NCI-H2107 (cell line): ENCODE measurements at places on chromosomes 6 and 20.
A peak's percentile ranks its signal among the peaks of the same experiment; 100 is the strongest.

DNA sequence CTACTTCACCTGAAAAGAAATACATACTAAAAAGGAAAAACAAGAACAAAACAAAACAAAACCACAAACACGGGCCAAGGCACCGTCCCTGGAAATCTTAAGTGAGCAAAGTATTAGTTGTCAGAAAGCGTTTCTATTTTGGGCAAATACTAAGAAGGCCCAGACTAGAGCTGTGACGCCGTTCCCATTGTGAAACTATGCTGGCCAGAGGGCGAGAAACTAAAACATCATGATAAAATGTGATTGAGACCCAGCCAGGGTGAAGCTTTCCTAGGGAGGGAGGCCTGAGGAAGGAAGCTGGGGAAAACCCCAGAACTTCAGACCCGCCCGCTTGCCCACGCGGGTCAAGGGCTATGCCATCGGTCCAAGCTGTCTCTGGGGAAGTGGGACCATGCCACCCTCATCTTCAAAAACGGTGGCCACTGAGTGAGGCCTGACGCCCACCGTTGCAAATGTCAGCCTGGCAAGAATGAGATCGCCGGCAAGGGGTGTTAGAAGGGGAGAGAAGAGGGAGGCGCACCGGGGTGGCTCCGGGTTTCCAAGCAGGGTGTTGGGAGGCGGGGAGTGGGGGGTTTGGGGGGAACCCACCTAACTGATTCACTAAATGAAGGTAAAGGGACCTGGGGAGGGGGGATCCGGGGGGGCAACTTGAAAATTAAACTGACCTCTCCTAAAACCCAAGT, 1950.9 kb upstream of the DEFB115 start:
- DNase-seq, result no peak

- DNase-seq, result no peak
Observed at GRCh38 chr6:167995302-167995701, 2.2 kb upstream of the KIF25 start.

GRCh38 chr6:159535656-159536350, 157.2 kb downstream of the SOD2 start:
- no peak for DNase-seq

DNA sequence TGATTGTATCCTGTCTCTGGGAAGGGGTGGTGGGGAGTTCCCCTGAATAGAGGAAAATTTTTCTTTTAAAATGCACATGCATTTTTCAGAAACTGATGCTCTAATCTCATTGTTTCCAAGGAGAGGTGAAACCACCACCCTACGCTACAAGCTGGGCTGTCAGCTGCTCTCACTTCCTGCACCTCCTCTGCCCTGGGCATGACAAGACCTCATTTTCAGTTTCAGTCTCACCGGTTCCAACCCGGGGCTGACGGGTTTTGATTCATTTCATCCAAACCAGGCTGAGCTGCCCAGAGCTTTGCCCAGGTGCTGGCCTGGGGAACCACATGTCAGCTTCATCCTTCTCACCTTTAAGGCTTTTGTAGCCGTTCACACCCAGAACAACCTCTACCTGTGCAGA, 99.7 kb downstream of the EYA2 start:
- DNase-seq, result no peak

DNA sequence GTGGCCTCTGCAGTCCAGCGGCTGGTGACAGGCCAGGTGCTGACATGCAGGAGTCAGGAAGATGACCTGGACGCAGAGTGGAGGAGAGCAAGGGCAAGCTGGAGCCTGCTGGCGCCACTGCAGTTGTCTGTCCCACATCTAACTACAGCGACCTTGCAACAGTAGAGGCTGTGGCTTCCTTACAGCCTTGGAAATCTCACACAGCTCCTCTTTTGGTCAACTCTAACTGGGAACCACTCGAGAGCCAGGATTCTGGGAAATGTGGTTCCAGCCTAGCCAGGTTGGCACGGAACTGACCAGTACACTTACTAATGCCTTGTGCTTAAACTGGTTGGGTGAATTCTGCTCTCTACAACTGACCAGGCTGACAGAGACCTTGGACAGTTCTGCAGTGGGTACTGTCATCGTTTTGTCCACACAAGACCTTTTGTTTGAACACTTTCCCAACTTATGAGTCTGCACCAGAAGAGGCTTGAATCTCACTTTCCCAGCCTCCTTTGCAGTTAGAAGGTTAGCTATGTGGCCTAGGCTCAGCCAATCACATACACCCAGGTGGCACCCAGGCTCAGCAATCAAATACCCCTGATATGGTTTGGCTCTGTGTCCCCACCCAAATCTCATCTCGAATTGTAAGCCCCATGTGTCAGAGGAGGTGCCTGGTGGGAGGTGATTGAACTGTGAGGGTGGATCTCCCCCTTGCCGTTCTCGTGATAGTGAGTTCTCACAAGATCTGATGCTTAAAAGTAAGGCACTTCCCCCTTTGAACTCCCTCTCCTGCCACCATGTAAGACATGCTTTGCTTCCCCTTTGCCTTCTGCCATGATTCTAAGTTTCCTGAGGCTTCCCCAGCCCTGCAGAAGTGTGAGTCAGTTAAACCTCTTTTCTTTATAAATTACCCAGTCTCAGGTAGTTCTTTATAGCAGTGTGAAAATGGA, 153.5 kb downstream of the ZMYND8 start:
- no peak for DNase-seq

DNA sequence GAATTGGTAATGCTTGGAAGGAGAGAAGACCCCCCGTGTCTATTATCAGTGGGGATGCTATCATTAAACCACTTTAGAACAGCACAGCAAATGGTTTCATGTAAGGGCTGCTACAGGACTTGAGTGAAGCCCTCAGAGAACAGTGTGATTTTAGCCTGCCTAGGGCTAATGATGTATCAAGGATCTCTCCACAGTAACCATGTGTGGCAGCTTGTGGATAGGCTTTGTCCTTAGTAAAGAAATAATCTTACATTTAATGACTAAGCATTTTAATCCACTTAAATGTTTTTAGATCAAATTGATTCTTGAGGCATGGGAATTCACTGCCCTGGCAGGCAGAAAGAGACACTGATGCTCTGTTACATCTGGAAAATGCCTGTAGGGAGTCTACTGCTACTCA, 495.1 kb downstream of the NKAIN2 start:
- no peak for DNase-seq

DNA sequence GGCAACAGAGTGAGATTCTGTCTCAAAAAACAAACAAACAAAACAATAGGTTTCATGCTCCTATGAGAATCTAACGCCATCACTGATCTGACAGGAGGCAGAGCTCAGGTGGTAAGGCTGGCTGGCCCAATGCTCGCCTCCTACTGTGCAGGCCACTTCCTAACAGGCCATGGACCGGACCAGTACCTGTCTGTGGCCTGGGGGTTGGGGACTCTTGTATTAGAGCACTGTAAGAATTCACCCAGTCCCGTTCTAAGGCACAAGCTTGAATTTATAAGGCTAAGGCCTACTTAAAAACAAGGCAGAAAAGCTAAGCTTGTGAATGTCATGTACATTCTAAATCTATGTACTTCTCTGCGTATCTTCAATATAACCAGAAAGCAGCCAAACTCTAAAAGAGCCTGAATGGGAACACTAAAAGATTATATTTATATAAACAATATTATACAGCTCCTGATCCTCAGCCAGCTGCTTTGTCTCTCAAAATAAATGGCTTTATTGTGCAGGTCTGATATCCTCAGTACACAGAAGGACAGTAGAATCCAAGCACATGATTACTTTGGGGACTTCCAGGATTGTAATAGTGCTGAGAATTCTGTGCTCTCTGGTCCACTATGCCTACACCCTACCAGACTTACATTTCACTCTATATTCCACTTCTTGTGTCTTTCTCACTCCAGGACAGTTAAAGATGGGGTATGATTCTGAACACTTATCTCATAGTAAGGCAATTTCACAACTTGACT, 64.5 kb upstream of the DST start:
- no peak for DNase-seq

DNA sequence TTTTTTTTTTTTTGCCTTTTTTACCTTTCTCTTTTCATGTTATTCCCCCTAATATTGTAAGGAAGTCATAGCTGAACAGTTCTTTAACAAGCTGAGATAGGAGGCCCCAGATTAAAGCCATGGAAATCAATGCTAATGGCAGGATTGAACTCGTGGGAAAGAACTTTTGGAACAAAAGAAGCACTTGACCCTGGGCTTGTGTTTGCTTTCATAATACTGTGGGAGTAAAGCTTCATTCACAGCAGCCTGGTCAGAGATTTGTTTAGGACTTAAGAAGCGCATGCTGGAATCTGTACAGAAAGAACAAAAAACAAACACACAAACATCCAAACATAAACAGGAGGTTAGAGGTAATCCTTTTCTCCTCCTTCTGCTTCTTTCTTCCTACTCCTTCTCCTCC, 5.1 kb downstream of the HEY2 start:
- DNase-seq, result no peak

- DNase-seq, result peak; percentile 61
Observed at GRCh38 chr6:19538096-19538495, 299.1 kb upstream of the ID4 start.

GRCh38 chr6:156828280-156828703, 51.1 kb downstream of the ARID1B start:
- no peak for DNase-seq

GRCh38 chr20:31560746-31561598, 44.1 kb upstream of the ID1 start:
- no peak for DNase-seq

- DNase-seq, result no peak
Observed at GRCh38 chr20:50498071-50498776, 12.0 kb upstream of the PTPN1 start.
